ENCODE measurements at places on chromosomes 16 and 17.

DNA sequence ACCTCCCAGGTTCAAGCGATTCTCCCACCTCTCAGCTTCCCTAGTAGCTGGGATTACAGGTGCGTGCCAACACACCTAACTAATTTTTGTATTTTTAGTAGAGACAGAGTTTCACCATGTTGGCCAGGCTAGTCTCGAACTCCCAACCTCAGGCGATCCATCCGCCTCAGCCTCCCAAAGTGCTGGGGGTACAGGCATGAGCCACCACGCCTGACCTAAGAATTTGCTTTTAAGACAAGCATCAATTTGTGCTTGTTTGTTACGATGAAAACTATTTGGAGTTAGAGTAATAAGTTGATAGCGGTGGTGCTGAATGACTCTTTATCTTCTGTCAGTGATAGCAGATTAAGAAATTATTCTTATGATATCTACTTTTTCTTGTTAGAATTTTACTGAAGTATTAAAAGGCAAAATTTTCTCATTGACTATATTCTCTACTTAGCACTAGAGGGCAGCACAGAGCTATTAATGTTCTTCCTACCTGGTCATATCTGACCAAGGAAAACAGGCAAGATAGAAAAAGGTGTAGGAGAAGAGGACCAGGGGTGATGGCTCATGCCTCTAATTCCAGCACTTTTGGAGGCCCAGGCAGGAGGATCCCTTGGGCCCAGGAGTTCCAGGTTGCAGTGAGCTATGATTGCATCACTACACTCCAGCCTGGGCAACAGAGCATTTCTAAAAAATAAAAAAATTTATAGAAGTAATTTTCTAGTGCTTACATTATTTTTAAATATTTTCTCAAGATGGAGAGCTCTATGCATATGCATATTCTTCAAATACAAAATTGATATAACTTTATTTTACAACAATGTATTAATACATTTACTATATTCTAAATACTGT, 24.5 kb downstream of the STXBP4 start:
- peak; percentile 57 for DNase-seq

GRCh38 chr17:27072885-27073284, 221.0 kb upstream of the WSB1 start:
- DNase-seq: no peak

DNA sequence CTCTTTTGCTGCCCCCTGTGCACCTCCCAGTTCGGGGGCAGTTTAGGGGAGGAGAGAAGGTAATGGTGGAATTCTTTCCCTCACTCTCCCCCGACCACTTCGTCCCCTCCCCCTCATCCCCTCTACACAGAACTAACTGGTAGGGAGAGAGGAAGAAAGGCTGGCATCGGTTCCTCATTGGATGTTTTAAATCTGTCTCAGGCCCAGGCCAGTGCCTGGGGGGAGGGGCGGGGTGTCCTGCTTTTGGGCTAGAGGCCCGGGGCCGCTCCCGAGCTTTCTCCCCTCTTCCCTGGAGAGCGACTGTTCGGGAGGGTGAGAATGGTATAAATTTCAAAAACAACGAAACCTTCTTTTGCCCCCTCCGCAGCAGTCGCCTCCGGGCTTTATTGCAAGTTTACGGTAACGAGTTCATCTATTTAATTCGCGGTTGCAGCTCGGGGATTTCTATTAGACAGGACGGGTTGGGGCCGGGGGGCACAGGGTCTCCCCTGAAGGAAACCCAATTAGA, at the start of gene PRAC2:
PRAC2 (plus strand) TSS at position 271 of the 508 bp plus-strand sequence. CDS start 1,226 bp downstream, outside the sequence.
- DNase-seq: no peak

DNA sequence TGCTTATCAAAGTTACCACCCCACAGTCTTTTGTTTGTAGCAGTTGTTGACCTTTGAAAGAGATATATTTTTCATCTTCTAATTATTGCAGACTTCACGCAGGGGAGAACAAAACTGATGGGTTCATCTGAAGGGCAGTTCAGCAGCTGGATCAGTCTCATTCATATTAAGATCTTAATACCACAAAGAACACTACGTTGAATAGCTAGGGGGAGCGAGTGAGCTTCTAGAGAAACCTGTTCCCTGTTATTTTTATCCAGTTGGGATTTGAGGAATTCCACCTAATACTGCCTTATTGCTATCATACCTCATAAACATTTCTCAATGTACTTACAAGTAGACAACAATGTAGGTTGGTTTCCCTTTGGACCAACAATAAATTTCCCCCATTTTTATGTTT, 306.1 kb upstream of the KIF2B start:
- no peak for DNase-seq

DNA sequence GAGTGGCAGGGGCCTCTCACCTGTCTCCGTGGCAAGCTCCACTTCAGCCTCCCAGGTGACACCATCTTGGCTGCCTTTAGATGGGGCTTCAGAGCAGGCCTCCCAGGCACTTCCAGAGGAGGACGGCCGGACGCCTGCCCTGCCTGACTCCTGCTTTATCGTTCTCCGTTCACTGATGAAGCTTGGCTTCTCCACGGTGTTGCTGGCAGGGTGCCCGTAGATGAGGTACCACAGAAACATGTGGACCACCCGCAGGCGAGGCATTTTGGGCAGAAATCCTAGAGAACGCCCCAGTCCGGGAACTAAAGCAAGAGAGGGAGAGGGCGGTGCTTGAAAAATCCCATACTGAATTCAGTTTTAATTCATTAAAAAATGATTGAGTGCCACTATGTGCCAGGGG, 54.5 kb downstream of the GTF3C1 start:
- DNase-seq: peak; percentile 93

GRCh38 chr17:35287286-35287811, 44.5 kb downstream of the SLFN5 start:
- no peak for DNase-seq

GRCh38 chr16:28913946-28914724, 10.9 kb downstream of the RABEP2 start:
- DNase-seq: no peak

DNA sequence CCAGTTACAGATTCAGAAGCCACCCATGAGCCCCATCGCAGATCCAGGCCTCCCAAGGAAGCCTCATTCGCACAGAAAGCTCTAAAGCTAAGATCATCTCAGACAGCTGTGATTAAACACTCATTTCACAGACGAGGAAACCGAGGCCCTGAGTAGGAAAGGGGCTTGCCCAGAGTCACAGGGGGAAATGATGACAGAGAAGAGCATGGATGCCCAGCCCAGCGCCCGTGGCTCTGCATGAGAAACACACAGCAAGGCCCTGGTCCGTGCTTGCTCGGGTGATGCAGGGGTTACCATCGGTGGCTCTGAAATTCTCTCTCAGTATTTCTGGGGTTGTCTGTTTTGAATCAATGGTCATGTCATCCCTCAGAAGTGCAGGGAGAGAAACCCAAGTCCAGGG, 109.6 kb downstream of the C16orf78 start:
- no peak for DNase-seq

- DNase-seq: no peak
Observed at GRCh38 chr16:87098976-87099720, 218.0 kb downstream of the C16orf95 start.

GRCh38 chr16:18983565-18984434, at the start of gene TMC7:
TMC7 (plus strand) TSS chr16:18983934; CDS start chr16:18984064, 130 bp downstream.
- peak; percentile 86 for DNase-seq

DNA sequence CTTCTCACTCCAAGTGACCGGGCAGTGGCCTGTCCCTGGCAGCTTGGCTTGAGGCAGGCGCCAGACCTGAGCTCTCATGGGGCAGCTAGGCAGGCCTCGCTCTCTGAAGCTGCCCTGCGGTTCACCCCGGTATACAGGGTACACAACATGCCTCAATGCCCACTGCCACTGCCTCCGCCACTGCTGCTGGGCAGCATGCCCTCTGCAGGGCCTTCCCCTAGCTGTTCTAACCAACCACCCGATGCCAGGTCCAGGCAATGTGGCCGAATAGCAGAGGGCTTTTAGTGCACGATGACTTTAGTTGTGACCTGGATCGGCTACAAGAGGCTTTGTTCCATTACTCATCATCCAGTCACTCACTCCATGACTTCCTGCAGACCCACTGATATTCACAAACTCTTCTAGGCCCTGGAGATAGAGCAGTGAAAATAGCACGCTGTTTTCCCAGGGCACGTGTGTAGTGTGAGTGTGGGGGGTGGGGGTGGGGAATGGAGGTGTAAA, 19.7 kb downstream of the CDC42EP4 start:
- DNase-seq: peak; percentile 89

DNA sequence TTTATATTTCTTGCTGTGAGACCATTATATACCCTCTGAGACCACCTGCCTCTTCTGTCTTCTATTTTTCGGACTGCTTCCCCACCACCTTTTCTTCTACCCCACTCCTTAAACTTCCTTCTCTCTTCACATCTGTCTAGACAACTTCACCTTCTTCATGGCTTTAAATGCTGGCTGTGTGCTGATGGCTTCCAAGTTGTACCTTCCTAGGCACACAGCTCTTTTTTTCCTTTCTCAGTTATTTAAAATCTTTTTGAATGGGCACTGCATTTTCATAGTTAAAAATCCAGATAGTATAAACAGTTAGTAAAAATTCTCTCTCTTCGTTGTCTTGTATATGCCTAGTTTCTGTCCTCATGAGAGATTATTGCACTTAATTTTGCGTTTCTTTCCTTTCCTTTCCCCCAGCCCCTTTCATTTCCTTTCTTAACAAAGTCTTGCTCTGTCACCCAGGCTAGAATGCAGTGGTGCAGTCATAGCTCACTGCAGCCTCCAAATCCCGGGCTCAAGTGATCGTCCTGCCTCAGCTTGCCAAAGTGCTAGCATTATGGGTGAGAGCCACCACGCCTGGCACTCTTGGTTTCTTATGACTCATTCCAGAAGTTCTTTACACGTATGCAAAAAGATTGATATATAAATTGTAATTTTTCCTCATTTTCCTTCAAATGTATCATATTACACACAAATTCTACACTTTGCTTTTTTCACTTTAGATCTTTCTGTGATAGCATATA, 114.3 kb downstream of the NPIPB5 start:
- DNase-seq: no peak

DNA sequence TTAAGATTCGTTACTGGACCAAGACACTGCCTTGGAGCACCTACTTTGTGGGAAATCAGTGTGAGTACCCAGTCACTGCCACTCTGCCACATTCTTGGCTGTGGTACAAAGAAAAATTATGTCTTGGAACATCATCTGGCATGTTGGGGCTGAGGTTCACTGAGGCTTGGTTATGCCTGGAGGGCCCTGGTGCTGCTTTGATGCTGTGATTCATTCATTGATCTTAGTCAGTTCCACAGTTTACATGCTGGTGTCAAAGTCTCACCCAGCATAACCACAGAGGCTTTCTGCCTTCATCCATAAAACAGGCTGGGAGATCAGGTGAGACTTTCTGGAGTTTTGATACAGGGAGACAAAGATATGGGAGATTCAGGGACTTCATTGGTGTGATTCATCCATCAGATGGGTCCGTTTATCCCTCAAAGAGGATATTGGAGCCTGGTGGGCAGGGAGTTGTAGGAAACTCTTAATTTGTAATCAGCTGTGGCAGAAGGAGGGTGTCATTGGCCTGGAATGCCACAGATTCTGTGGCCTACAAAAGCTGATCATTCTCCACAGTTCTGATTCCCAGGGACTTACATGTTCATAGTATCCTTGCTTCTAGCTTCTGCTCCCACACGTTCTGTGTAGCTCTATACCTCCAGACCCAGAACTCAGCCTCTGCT, 322.5 kb downstream of the PMP22 start:
- DNase-seq: peak; percentile 62

- DNase-seq: peak; percentile 55
Observed at GRCh38 chr16:89565506-89566372, 5.3 kb downstream of the RPL13 start.

- DNase-seq: peak; percentile 43
Observed at GRCh38 chr17:62692721-62693431, 65.4 kb downstream of the MRC2 start.

- DNase-seq: no peak
Observed at GRCh38 chr16:57471852-57472664, 9.6 kb downstream of the POLR2C start.

DNA sequence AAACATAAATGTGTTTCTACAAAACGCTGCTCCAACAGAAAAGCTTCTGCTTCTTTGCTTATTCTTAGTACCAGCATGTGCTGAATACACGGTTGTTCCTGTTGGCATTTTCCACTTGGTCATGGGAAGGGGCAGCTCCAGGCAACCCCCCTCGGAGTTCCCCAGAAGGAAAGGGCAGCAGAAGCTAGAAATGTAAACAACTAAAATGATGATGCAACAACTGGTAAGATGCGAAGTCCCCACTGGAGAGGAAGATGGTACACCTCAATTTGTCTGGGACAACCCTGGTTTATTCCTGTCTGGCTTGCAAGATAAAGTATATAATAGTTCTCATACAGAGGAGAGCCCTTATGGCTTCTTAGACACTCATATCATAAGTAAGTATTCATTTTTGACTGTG, 9.2 kb upstream of the CCL13 start:
- no peak for DNase-seq

GRCh38 chr16:65622151-65622550, 500.3 kb upstream of the CDH11 start:
- DNase-seq: no peak

- DNase-seq: peak; percentile 91
Observed at GRCh38 chr17:45296003-45296832, 20.6 kb downstream of the MAP3K14 start.

- no peak for DNase-seq
Observed at GRCh38 chr17:12407495-12408252, 258.0 kb upstream of the MYOCD start.

DNA sequence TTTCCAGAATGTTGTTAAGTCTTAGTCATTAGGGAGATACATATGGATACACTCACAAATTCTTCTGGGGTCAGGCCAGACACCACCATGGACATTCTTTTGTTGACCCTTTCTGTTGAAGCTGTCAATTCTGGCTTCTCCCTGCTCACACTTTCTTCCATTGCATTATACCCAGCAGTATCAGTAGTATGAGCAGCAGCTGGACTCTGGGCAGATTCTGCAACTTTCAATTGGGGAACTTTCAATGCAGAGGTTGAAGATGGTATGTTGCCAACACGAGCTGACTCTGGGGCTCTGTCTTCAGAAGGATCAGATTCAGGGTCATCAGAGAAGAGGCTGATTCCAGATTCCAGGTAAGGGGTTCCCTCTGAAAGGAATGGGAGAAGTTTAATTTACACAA, 45.8 kb downstream of the RND2 start:
- peak; percentile 14 for DNase-seq

DNA sequence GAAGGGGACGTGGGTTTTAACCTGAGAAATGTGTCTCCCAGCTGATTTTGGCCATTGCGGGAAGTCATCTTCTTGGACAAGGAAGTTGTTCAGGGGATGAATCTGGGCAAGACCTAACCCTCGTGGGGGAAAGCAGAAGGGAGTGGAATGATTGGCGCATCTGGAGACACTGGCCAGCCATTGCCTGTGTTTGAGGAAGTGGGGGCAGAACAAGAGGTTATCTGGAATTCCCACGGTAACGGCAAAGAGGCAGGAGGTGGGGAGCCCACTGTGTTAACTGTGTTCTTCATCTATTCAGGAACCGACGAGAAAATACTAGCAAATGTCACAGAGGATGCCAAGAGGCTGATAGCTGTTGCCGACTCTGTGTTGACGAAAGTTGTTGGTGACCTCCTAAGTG, 66.9 kb downstream of the RNF213 start:
- DNase-seq: no peak

- peak; percentile 67 for DNase-seq
Observed at GRCh38 chr17:76585649-76586593, at the start of gene ST6GALNAC2. ST6GALNAC2 (minus strand) TSS chr17:76585860; CDS start chr17:76585808, 52 bp downstream.
